Activated CD4-positive, alpha-beta T cell treated with anti-CD3 and anti-CD28 coated beads, Interleukin-2, amount 10 ng/mL, durations not matched to agents 24 days and 14 days (primary cell): ENCODE measurements at places on chromosomes 1 and 21. TPM values are rescaled to one million over a fixed set of nuclear protein-coding genes. Genes with fewer than 3 reads are reported as not detected.
A peak's percentile ranks its signal among the peaks of the same experiment; 100 is the strongest.

DNA sequence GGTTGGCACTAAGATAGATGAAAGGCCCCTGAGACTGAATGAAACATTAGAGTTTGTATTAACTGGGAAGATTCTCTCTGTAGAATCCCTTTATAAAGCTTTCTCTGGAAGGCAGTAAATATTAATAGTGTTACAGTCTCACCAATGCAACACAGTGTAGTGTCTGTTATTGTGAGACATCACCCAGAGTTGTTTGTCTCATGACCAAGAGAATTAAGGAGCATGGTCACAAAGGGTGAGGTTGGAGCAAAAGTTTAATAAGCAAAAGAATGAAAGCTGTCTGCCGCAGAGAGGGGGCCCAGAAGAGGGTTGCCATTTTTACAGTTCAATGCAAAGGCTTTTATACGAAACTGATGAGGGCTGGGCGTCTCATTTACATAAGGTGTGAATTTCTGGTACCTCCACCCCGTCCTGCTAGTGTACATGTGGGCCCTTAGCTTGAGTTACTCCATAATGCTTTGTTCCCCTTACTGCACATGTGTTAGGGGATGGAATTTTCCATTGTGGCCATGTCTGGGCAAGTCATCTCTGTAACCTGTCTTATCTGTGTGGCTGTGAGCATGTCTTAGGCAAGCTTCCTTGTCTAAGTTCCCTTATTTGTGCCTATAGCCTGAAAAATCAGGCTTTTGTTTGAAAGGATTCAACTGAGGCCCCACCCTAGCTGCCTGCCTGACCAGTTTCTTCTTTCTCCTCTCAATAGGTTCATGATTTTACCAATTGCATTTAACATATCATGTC is 184.1 kb downstream of the RASAL2 start:
- DNase-seq = no peak
- no peaks in the 10 kb centered on the region for H3K4me1 ChIP-seq
- H3K27me3 ChIP-seq = no peaks in the 10 kb centered on the region
- H3K36me3 ChIP-seq = no peaks in the 10 kb centered on the region
- no peak overlapping the region for H3K4me3 ChIP-seq

- no peak overlapping the region for H3K4me3 ChIP-seq
- no peaks in the 10 kb centered on the region for H3K36me3 ChIP-seq
- no peak overlapping the region for H3K27ac ChIP-seq
- H3K27me3 ChIP-seq = no peaks in the 10 kb centered on the region
- no peak for DNase-seq
- H3K4me1 ChIP-seq = no peaks in the 10 kb centered on the region
These were observed 570.1 kb upstream of the CXADR start for GRCh38 chr21:16942703-16943102.

EDARADD gene
- 32.0 and 32.6 TPM in 2 replicates for total RNA-seq

DNA sequence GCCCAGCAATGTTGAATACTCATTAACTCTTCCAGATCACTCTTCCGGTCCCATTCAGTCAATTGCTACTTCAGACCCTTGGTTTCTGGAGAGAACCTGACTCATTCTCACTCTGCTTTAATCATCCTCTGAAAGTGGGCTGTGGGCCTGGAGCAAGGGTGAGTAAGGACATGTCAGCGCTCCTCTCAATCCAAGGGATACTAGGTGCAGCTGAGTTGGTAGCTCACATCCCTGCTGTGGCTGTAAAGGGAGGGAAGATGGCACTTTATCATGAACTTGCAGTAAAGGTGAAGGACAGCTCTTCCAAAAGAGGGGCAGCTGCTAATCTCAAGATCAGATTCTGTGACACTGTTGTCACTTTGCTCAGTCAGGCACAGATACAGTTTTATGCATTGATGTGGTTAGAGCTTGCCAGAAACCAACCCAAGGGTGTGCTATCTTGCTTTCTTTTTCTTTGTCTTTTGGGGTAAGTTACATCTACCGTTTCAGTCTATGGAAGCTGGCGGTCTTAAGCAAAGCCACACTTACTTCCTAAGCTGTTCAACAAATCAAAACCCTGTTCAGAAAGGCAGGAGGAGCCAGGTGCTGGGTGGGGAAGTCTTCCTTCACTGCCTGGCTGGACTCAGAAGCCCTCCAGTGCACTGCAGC is 26.5 kb upstream of the NTPCR start:
- peak overlapping the region; percentile 66 for H3K4me3 ChIP-seq
- H3K27me3 ChIP-seq = no peaks in the 10 kb centered on the region
- peak overlapping the region; percentile 92 for H3K27ac ChIP-seq
- peak; percentile 90 for DNase-seq

DNA sequence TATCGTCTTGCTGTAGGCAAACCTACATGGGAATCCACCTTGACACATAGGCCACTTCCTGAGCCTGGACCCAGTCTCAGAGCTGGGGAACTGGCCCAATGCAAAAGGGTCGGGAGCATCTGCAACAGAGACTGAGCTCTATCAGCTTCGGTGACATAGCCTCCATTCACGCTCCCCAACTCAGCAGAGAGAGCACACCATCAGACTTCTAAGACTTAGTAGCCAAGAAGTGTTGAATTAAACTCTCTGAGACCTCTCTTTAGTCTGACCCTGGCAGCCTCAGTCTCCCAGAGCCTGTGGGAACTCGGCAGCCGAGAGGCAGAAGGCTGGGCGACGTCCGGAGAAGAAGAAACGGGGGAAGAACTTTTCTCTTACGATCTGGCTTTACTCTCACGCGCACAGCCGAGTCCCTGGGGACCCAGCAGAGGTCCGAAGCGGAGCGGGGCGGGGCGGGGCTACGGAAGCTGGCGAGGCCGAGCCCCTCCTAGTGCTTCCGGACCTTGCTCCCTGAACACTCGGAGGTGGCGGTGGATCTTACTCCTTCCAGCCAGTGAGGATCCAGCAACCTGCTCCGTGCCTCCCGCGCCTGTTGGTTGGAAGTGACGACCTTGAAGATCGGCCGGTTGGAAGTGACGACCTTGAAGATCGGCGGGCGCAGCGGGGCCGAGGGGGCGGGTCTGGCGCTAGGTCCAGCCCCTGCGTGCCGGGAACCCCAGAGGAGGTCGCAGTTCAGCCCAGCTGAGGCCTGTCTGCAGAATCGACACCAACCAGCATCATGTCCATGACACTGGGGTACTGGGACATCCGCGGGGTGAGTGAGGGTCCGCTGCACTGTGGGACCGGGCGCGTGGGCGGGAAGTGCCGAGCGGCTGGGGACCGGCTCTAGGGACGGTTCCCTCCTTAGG is at the start of gene GSTM4:
Gene GSTM4, plus strand, starts transcription at position 485 of the 905 bp plus-strand sequence. Its CDS starts 291 bp downstream, at position 776.
- DNase-seq = peak; percentile 92
- peak within 1 kb of the TSS; percentile 96 for H3K4me3 ChIP-seq
- peaks cover 28% of the 10 kb centered on the region for H3K27me3 ChIP-seq
- peak within 1 kb of the TSS; percentile 89 for H3K27ac ChIP-seq
- H3K4me1 ChIP-seq = peaks cover 19% of the 10 kb centered on the region

DNA sequence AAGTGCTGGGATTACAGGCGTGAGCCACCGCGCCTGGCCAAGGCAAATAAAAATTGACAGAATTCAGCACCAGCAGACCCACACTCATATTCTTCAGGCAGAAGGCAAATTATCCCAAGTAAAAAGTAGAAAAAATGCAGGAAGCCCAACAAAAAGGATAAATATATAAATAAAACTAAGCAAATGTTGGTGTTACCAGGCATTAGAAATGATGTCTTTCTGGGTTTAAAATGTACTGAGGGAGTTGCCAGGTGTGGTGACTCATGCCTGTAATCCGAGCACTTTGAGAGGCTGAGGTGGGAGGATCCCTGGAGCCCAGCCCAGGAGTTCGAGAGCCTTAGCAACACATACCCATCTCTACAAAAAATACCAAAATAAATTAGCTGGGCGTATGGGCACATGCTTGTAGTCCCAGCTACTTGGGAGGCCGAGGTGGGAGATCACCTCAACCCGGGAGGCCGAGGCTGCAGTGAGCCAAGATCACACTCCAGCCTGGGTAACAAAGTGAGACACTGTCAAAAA is 6.3 kb downstream of the INTS11 start:
- peaks cover 48% of the 10 kb centered on the region for H3K36me3 ChIP-seq
- H3K4me1 ChIP-seq = peaks cover 10% of the 10 kb centered on the region
- no peak for DNase-seq

DNA sequence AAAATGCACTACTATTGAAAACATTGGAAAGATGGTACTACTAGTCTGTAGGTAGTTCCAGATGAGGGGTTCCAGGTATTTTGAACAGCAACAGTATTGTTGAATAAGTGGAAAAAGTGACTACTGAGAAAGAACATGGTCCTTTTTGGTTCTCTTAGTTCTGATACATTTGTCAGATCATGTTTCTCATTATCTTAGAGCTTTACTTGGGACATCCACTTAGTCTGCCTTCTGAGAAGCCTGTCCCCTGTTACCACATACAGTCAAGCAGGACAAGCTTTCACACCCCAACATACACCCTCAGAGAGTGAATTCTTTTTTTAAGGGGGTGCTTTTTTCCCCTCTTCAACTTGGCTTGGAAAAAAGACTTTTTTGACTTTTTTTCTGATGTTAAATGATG is 41.0 kb upstream of the MACF1 start:
- no peaks in the 10 kb centered on the region for H3K36me3 ChIP-seq
- DNase-seq = no peak
- no peak overlapping the region for H3K4me3 ChIP-seq

DNA sequence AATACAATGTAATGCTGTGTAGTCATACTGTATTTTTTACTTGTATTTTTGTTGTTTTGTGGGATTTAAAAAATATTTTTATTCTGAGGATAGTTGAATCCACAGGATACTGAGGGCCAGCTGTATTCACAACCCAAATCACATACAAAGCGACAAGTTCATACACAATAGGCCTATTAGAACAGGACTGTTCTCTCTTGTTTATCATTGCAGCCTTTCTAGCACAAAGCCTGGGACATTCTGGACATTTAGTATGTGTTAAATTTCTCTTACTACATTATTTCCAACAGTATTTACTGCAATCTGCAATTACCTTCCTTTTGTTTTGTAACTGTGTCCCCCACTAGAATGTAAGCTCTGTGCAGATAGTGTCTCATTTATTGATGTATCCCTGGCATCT is 65.4 kb downstream of the SLC35A3 start:
- H3K36me3 ChIP-seq = peaks cover 21% of the 10 kb centered on the region
- H3K4me3 ChIP-seq = no peak overlapping the region
- no peak overlapping the region for H3K27ac ChIP-seq
- peaks cover 27% of the 10 kb centered on the region for H3K4me1 ChIP-seq
- DNase-seq = no peak

DNA sequence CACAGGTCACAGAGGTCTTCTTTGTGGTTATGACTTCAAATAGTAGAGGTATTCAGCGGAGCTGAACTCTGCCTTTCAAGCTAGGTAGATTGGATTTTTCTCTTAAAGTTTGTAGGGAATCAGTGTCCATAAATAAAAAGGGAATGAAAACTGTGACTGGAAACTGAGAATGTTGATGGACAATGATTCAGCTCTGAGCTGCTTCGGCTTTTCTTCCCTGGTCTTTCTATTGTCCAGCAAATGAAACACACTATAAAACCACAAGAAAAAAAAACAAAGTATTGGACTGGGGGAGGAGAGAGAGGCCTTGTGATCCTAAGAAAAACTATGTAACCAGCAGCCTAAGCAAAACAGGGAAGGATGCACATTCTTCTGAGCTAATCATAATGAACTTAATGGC is 11.1 kb downstream of the TNNI3K start:
- H3K27ac ChIP-seq = no peak overlapping the region
- H3K4me3 ChIP-seq = no peak overlapping the region
- no peaks in the 10 kb centered on the region for H3K27me3 ChIP-seq
- H3K4me1 ChIP-seq = no peaks in the 10 kb centered on the region
- DNase-seq = no peak
- H3K36me3 ChIP-seq = no peaks in the 10 kb centered on the region

DNA sequence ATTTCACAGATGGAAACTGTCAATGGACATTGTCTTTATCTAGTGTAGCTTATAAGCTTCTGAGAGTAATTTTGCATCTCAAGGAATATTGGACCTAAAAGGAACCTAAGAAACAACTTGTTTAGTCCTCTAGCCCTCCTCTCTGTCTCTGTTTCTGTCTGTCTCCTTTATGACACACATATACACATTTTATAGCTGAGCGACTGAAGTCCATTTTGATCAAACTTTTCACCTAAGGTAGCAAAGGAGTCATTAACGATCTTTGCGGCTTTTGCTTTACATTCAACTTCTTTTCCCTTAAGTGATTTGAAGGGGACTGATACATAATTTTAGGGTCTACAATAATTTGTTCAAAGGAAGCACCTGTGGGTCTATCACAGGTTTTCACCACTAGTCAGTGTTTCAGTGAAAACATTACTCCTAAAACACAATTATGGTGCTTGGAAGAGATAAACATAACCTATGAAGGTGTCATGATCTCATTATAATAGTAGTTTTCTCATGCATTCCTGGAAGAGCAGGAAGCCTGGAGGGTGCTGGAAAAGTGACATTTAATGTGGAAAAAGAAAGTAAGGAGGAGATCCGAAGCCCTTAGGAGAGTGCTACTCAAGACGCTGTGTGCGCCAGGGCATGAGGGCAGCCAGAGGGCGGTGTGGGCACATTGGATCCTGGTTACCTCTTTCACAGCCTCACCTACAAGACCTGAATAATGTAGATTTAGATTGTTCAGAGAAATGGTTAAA is 248.6 kb downstream of the DNM3 start:
- peak; percentile 86 for DNase-seq
- H3K27ac ChIP-seq = no peak overlapping the region
- H3K36me3 ChIP-seq = no peaks in the 10 kb centered on the region
- H3K4me3 ChIP-seq = no peak overlapping the region
- peaks cover 7% of the 10 kb centered on the region for H3K4me1 ChIP-seq

CLEC20A gene
- total RNA-seq = not detected in 2 replicates

- DNase-seq = peak; percentile 59
- H3K4me1 ChIP-seq = peaks cover 10% of the 10 kb centered on the region
These were observed 10.5 kb downstream of the MAEL start for GRCh38 chr1:166999500-167000055.

ASCL5 gene
- not detected in 2 replicates for total RNA-seq
